B cell (primary cell): ENCODE measurements at places on chromosomes 6 and 20.

DNA sequence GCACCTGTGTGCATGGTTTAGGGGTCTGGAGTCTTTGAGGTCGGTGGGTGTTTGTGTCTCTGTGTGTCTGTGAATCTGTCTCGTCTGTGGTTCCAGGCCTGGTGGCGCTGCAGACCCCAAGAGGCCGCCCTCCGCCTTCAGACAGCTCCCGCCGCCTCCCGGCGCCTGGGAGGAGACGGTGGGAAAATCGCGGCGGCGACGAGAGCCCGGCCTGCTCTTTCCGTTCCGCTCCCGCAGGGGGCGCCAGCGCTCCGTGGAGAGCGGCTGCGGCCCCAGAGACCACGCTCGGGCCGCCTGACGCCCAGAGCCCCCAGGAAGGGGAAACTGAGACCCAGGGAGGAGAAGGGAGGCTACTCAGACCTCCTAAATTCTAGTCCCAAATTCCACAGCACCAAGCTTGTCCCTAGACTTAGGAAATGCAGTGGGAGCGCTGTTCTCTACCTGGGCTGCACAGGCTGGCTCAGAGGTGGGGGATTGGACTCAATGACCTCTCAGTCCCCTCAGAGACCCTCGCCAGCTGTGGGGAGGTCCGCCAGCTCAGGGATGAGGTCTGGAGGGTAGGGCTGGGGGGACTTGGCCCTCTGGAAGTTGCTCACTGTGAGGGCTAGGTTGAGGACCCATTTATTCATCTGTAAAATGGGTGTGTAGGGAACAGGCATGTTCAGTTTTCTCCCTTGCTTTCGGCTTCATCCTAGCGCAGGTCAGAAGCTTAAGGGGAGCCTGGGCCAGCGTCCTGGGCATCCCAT lies 36.9 kb upstream of the BLCAP start:
- peak; percentile 67 for DNase-seq

- no peak for DNase-seq
These were observed 256.1 kb downstream of the TBX18 start for GRCh38 chr6:84508334-84508733.

- peak; percentile 82 for DNase-seq
These were observed 24.2 kb downstream of the NQO2 start for GRCh38 chr6:3023663-3024483.

DNA sequence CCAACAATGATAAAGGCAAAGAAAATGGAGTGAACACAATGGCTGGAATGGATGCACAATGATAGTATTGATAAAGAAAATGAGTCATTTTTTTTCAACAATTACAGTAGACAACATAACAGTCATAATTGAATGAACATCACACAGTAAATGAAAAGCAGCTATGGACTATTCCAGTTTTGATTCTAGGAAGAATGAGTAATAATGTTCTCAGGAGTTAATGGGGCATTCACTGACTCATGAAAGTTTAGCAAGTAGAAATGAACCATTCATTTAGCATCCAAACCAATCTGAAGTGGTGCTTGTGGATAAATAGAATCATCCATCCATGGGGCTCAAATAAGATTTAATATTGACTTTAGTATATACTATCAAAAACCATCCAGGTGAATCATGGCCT lies 1029.5 kb upstream of the GJE1 start:
- no peak for DNase-seq

- no peak for DNase-seq
These were observed 120.9 kb downstream of the CFAP61 start for GRCh38 chr20:20173254-20173653.

GRCh38 chr6:7769702-7770101 lies 43.8 kb downstream of the BMP6 start:
- no peak for DNase-seq
